ENCODE measurements at places on chromosomes 6 and 20.

DNA sequence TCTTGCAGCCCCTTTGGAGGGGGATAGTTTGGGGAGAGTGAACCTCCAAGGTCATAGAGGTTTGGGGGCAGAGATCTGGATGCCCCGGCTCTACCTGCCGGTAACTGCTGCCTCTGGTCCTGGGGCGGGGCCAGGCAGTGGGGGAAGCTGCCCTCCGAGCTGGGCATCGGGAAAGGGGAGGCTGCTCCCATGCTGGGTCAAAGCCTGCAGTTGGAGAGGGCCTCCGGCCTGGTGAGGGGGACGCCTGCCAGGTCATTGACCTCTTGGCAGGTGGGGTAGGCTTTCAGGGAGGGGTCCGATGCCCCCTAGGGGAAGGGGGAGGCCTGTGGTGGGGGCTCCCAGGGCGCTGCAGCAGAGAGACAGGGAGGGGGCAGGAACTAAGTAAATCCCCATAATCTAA, 7.1 kb downstream of the COL11A2 start:
- no peak for DNase-seq

DNA sequence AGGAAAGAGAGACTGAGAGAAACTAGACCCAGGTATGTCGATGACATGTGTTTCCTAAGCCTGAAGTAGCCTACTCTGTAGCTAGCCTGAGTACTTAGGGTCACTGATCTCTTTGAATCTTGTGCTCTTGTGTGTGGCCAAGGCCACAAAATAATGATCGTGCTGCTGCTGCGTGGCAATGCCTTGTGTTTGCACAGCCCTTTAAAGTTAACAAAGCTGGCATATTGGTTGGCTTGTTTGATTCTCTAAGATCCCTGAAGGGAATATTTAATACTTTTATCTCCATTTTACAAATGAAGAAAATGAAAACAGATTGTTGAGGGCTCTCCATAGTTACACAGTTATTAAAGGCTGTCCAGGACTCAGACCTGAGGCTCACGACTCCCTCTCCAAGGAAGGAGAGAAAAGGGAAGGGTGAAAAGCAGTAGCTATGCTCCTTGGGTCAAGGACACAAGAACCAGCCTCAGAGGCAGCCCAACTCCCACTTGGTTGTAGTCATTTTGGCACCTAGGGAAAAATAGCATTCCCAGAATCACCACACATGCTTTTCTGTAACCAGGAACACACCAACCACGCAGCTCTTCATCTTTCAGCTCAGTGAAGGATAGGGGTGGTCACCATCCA, 130.7 kb downstream of the LRFN2 start:
- DNase-seq: no peak

DNA sequence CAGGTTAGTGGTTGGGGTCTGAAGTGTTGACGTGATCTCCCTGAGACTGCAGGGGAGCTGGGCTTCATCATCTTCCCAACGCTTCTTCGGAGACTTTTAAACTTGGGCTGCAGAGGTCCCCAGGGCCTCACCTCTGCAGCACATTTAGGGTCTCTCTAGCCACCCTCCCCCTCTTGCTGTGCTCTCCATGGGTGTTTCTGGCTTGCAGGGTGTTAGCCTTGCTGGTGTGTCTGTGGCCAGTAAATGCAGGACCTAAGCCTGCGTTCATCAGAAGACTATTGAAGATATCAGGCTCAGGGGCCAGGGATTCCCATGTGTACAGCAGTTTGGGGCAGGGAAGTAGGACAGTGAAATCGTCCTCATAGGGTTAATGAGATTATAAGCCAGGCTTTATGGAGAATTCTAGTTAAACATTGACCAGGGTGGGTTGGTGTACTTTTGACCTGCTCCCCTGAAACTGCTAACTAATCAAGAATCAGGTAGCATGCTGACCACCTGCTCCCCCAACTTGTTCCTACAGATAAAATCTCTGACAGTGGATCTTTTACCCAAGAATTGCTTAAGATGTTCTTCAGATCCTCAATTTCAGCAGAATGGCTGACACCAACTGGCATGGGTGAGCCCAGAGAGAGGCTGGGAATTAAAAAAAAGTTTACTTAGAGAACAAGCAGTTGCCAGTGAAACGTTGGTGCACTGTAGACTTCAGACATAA, 3.8 kb upstream of the DDO start:
- DNase-seq: no peak

DNA sequence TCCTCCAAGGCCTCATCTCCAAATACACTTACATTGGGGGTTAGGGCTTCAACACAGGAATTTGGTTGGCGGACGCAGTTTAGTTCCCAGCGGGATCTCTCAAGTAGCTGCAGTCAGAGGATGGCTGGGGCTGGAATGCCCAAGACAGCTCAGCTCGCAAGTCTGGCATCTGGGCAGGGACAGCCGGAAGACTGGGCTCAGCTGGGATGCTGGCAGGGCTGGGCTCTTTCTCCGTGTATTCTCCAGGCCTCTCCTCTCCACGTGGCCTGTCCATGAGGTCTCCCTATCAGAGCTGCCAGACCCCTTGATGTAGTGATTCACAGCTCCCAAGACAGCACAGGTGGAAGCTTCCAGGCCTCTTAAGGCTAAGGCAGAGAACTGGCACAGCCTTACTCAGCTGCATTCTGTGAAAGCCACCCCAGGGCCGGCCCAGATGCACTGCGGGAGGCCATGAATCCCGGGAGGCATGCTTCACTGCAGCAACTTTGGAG, 5.0 kb downstream of the FGD2 start:
- no peak for DNase-seq

DNA sequence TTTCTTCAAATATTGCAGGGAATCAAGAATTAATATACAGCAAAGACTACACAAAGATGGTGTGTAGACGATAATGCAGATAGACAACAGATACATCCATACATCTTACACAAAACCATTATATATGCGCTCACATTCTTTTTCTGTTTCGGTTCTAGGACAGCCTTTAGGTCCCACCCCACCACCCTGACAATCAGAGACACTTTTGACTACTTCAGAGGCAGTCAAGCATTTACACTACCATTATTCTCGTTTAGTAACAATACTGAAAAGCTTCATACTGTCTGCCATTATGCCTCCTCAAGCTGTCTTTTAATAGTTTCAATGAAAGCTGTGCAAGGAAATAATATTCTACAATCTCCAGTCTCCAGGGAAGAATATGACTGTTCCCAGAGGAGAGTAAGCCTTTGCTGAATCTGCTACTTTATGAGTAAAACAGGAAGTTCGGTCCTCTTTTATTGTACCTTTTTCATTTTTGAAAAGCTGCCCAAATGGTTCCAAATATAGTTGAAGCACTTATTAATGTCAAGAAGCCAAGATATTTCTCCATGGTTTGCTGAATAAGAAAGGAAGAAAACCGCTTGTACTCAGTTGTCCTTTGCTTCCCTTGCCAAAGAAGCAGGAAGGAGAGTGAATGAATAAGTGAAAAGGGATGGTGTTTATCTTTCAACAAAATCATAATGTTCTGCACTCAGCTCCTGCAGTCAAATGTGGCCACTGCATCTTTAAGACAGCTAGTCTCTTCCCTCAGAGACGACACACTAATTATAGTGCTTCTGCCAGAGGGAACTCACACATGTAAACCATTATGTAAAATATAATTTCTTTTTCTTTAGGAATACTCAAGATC, 468.3 kb downstream of the CDC5L start:
- no peak for DNase-seq

DNA sequence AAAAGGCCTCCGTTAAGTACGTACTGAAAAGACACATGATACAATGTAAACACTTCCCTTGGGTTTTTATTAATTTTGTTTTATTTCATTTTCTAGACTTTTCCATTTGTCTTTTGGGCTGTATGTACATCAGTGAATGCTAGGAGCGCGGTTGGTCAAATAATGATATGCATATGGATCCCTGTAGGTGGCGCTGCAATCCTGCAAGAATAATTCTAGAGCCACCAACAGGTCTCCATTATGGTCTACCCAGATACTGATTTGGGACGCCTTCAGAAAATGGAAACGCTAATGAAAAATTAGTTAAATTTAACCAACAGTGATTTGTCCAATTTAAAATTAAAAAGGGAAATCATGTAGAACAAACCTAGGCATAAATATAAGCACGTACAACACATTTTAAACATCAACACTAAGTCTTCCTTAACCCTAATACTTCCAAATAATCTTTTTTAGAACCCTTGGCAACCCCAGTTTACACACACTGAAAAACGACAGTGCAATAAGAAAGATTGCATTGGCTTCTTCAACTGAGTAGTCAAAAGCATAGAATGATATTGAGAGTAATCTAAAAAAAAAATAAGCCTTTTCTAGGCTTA, 433.5 kb downstream of the RFPL4B start:
- DNase-seq: peak; percentile 13

GRCh38 chr6:22765015-22765414, 195.6 kb downstream of the HDGFL1 start:
- DNase-seq: no peak

- no peak for DNase-seq
These were observed 51.4 kb upstream of the LGSN start for GRCh38 chr6:63371104-63371715.

DNA sequence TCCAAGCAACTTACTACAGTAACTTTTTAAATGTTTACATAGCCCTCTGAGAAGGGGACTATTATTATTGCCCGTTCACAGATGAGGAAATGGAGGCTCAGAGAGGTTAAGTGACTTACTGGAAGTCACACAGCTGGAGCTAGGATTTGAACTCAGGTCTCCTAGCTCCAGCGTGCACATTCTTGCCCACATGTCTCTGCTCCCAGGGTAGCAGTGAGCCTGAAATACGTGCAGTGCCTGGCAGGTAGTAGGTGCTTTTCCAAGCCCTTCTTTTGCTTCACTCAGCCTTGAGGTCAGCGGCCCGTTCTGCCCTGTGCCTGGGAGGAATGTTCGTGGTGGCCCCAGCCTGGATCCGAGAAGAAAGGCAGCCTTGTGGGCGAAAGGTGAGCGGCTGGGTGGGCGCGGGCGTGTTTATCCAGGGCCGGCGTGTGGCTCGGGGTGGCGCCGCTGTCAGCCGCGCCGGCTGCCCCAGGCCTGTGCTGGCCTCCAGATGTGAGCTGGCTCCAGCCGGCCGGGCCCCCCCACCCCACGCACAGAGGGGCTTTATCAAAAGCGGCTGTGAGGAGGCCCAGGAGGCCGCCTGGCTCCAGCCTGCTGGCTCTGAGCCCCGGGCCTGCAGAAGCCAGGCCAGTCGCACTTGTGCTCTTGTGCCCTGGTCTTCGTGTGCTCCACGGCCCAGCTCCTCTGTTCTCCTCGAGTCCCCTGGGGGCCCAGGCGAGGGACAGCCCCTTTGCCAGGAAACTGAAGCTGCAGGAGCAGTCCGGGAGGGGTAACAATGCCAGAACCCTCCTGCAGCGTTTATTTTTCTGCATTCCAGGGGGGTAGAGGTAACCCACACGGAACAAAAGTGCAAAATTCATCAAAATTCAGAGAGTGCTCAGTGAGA, 58.1 kb downstream of the UBE2V1 start:
- no peak for DNase-seq

DNA sequence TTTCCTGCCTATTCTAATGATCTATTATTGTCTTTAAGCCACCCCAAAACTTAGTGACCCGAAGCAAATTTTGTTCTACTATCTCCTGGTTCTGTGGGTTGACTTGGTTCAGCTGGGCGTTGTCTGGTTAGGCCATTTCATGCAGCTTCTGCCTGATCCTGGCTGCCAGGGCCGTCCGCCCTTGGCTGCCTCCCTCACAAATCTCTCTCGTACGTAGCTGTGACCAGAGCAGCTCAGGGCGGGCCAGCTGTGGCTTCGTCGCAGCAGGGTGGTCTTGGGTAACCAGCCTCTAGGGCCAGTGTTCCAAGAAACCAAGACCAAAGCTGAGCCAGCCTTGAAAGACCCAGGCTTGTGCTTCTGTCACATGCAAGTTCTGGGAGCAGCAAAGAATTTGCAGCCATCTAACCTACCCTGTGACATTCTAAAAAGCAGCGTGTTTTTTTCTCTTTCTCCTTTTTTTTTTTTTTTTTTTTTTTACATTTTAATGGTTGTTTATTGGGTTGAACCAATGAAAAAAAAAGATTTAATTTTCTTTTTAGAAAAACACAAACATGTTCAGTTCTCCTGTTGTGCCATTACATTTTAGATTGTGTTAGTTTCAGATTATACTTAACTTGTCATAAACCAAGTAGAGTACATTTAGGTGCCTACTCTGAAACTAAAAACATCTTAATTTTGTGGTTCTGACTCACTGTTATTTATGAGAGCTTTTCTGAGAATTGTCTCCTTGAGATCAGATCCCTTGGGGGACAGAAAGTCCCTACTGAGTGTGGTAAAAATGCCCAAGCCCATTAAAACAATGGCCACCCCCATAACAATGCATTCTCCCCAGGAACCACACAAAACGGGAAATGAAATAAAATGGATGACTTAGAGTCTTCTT, 83.9 kb downstream of the ZDHHC14 start:
- no peak for DNase-seq

DNA sequence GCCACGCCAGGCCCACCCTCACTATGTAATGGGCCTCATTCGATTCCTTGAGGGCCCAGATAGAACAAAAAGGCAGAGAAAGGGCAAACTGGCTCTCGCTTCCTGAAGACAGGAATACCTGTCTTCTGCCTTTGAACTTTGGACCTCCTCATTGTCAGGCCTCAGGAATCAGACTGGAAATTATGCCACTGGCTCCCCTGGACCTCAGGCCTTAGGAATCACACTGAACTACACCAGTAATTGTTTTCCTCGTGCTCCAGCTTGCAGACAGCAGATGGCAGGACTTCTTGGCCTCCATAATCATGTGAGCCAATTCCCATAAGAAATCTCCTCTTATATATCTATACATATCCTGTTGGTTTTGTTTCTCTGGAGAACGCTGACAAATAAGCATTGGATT, 258.6 kb upstream of the KCNG1 start:
- DNase-seq: no peak

DNA sequence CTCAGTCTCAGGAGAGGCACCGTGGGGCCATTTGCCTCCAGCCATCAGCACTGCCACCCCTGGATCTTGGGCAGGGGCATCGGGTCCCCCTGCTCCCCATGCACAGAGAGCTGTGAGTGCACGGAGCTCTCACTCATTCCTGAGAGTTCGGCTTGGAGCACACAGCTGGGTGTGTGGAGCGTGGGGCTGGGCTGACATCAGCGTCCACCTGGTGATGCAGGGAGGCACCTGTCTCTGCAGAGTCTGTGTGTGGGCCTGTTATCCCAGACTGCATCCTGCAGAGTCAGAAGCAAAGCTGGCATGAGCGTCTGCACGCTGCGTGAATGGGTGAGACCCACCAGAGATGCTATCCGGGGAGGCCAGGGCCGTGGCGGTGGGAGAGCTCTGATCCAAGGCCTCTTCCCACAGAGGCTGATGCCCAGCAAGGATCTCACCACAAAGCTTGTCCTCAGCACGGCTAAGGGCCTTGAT, 248.8 kb upstream of the AFDN start:
- no peak for DNase-seq

- DNase-seq: no peak
These were observed 10.0 kb downstream of the KIF16B start for GRCh38 chr20:16563066-16563806.

- DNase-seq: no peak
These were observed 38.7 kb downstream of the SLC35D3 start for GRCh38 chr6:136960781-136961180.

Measured in MG63 (cell line).